ENCODE measurements at places on chromosomes 16 and 17.

- DNase-seq, result no peak
Measured at GRCh38 chr16:76932541-76933211, 258.3 kb upstream of the MON1B start.

GRCh38 chr17:30221346-30221745 is 14.2 kb downstream of the SLC6A4 start:
- DNase-seq, result no peak

- peak; percentile 69 for DNase-seq
Measured at GRCh38 chr17:49694847-49695697, 12.7 kb downstream of the SLC35B1 start.

DNA sequence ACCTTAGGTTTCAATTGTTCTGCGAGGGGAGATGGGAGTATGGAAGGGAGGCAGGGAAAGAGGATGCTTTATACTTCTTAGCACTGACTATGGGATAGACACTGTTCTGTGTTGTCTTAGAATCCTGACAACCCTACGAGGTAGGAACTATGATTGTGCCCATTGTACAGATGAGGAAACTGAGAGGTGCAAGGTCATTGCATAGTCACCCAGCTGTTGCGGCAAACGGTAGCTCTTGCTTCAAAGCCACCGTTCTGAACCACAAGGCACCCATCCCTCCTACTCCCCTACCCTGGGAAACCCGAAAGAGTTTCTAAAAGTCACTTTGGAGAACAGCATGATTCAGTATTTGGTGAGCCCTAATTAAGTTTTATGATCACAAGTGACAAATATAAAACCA is 7.5 kb downstream of the CCDC40 start:
- no peak for DNase-seq

DNA sequence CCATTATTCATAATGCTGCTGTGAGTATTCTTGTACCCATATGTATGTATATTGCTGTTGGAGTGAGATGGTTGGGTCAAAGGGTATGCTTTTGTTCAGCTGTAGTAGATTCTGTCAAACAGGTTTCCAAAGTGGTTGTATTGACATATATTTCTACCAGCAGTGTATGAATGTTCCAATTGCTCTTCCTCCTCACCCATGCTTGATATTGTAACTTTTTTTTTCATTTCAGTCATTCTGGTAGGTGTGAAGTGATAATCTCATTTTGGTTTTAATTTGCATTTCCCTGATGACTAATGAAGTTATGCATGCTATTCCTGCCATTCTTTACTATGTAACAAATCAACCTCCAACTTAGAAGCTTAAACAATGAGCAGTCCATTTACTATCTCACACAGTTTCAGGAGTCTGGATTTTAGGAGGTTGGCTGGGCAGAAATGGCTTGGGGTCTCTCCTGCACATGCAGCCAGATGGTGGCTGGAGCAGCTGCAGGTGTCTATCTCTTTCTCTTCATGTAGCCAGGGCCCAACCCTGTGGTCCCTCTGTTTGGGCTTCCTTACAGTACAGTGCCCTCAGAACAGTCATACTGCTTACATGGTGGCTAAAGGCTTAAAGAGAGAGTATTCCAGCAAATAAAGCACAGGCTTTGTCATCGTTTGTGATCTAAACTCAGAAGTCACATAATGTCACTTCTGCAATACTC is 21.2 kb downstream of the ERAL1 start:
- no peak for DNase-seq

GRCh38 chr17:45288825-45289224 is 26.9 kb upstream of the SPATA32 start:
- no peak for DNase-seq

DNA sequence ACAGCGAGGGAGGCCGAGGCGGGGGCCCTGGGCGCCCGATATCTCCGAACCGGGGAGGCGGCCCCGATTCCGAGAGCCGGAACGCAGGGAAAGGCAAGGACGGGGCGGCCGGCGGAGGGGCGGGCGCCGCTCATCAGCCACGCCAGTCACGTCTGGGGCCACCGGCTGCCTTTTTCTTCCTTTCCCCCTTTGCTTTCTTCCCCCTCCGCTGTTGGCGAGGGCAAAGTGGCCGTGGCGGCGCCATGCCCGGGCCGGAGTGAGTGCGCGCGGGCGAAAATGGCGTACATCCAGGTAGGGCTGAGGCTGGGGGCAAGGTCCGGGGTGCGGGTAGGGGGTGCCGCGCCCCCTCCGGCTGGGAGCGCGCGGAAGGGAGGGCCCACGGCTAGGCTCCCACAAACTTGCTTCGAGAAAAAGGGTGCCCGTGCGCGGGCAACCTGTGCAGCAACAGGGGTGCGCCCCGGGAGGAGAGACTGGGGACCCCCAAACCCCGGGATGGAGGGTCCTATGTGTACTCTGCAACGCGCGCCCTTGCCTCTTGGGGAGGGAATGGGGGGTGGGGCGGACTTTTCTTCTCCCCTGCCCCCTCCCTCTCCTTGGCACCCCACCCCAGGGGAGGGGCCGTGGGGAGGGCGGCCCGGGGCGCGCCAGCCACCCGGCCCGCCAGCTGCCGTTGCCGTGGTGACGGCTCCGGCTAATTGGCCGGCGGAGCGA is 486 bp downstream of the SYT17 start:
- DNase-seq, result no peak

GRCh38 chr16:19625039-19625438 is 69.5 kb downstream of the VPS35L start:
- no peak for DNase-seq

DNA sequence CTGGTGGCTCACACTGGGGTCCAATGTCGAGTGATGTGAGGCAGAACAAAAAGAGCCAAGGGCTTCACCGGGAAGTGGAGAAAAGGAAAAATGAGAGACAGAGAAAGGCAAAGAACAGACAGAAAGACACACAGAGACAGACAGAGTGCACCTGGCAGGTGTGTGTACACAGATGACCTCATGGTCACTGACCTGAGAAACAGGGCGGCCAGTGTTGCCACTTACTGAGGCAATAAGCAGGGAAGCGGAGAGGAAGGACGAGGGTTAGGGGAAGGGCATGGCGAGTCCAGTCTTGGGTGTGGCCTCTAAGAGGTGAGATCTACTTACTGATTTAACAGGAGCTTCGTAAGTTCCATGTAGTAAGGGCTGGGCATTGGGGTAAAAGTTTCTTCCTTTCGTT is 7.5 kb downstream of the GINS2 start:
- DNase-seq, result no peak

- DNase-seq, result no peak
Measured at GRCh38 chr16:3740934-3741333, 23.6 kb upstream of the TRAP1 start.

DNA sequence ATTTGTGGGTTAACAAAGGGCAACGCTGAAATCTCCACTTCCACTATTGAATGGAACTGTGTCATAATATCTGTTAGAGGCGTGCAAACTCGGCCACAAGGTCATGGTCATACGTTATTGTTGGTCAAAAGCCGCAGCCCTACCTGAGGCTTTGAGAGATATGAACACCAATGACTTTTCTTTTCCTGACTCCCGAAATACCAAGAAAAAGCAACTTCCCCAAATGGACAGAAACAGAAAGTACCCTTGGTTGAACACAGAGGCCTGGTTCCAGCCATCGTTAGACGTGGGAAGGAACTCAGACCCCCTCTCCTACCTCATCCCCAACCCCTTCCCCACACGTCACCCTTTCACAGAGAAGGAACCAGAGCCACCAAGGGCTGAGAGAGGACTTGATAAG is 1.4 kb upstream of the PIK3R5 start:
- DNase-seq, result no peak

- no peak for DNase-seq
Measured at GRCh38 chr17:47072886-47073285, 93.8 kb upstream of the RPRML start.

- no peak for DNase-seq
Measured at GRCh38 chr16:27430923-27431484, 29.0 kb downstream of the IL21R start.

- DNase-seq, result no peak
Measured at GRCh38 chr16:53741546-53741945, 37.6 kb downstream of the FTO start.

- no peak for DNase-seq
Measured at GRCh38 chr17:17942846-17943245, 29.4 kb downstream of the TOM1L2 start.

DNA sequence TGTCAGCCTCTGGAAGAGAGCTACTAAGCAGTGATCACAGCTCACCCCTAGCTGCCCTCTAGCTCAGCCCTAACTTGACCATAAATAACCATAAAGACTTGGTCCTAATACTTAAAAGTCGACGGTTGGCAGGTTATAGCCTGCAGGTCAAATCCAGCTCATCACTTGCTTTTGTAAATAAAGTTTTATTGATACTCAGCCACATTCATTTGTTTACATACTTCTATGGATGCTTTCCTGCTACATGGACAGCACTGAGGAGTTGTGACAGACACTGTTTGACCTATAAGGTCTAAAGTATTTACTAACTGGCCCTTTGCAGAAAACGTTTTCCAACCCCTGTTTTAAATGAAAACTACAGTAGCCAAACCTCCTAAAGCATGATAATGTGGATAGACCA is 151.6 kb upstream of the ASIC2 start:
- DNase-seq, result no peak

DNA sequence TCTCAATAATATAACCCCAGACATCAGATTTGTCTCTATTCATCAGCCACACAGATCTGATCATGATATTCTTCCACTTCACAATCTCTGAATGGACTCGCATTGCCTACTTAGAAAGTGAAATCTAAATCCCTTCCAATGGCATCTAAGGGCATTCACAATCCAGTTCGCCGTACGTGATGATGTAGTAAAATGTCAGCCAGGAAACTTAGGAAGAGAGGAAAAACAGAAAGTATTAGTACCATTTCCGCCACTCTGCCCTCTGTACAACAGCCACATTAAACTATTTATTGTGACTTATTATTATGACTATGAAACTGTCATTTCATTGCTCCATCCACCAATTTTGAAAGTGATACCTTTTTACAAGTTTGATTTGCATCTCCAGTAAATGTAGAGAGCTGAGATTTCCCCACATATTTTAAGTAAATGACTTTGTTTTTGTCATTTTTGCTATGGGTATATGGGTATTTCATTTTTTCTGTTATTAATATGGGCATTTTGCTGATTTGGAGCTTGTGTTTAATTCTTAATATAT is 69.4 kb upstream of the SMIM36 start:
- no peak for DNase-seq

DNA sequence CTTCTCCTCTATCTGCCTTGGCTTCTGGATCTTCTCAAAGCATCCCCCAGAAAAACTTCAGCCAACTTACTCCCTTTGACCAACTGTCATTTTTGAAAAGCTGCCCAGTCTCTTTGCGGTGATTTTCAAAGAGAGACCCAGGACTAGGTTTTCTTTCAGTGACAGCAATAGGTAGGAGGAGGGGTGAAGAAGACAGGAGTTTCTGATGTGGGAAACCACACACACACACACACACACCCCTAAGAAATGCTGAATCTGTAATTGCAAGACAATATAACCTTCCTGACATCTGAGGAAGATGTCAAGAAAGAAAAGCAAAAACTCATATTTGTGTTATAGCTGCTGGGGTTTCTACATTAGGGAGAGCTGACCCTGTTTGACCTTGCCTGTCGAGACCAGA is 5.2 kb downstream of the FAM20A start:
- peak; percentile 13 for DNase-seq

GRCh38 chr17:27954548-27955495 is 61.7 kb upstream of the LYRM9 start:
- no peak for DNase-seq

GRCh38 chr17:19780846-19781245 is 32.7 kb upstream of the ALDH3A1 start:
- no peak for DNase-seq

DNA sequence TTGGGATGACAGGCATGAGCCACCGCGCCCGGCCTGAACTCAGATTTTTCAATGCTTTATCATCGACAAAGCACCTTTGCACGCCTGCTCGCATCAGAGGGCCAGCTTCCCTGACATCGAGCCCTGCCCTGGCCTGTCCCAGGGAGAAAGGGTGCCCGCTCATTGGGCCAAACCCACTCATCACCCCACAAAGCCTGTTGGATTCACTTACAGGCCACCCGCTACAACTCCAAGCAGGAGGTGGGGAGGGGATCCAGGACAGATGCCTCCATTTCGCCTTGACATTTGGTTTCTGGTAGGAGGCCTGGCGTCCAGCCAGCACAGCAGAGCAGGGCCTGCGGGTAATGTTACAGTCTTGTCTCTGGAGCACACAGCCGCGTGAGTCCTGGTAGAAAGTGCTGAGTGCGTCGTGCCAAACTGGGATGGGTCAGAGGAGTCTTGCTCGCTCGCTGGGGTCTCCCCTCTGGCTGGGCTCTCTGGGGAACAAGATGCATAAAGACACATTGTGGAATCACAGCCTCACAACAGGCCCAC is 19.8 kb downstream of the SMTNL2 start:
- DNase-seq, result no peak

GRCh38 chr17:40178660-40179059 is 1.4 kb downstream of the RAPGEFL1 start:
- DNase-seq, result no peak

GRCh38 chr16:2364638-2365210 is 24.2 kb upstream of the ABCA3 start:
- no peak for DNase-seq

DNA sequence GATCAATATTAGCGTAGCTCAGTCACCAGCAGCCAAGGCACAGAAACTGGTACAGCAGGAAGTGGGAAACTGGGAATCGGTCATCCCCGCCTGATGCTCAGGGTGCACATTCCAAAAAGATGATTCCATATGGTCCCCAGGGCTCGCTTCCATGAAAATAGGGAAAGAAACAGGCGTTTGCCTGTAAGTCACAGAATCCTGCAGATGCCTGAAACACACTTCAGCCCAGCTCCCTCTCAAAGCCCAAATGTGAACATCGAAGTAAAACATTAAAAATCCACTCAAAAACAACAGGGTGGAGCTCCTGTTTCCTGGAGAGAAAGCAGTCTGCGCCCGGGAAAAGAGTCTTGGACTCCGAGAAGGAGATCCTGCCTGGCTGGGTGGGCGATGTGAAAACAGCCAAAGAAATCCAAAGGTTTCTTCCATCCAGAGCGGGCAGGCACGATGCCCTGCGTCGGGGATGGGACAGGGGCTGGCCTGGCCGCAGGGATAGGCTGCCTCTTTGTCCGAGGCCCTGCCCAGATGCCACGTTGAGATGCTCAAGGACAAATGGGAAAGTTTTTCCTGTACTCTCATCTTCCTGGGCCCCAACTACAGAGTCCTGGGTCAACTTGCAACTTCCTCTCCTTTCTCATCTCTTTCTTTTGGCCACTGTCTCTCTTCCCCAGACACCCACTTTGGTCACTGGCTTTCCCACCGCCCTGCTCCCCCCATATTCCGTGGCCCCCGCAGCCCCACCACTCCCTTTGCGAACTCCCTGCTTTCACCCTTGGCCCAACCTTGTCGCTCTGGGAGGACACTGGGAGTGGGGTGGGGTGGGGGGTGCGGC is 743 bp downstream of the WIPI1 start:
- no peak for DNase-seq

GRCh38 chr17:19590912-19591551 is 57.4 kb downstream of the SLC47A1 start:
- DNase-seq, result no peak

Measured in DND-41 (cell line).